ENCODE measurements at places on chromosomes 11 and 22. TPM values are rescaled to one million over a fixed set of nuclear protein-coding genes. Genes with fewer than 3 reads are reported as not detected.

GRCh38 chr11:1496091-1496760 is 9.6 kb upstream of the MOB2 start:
- no peak for DNase-seq

DNA sequence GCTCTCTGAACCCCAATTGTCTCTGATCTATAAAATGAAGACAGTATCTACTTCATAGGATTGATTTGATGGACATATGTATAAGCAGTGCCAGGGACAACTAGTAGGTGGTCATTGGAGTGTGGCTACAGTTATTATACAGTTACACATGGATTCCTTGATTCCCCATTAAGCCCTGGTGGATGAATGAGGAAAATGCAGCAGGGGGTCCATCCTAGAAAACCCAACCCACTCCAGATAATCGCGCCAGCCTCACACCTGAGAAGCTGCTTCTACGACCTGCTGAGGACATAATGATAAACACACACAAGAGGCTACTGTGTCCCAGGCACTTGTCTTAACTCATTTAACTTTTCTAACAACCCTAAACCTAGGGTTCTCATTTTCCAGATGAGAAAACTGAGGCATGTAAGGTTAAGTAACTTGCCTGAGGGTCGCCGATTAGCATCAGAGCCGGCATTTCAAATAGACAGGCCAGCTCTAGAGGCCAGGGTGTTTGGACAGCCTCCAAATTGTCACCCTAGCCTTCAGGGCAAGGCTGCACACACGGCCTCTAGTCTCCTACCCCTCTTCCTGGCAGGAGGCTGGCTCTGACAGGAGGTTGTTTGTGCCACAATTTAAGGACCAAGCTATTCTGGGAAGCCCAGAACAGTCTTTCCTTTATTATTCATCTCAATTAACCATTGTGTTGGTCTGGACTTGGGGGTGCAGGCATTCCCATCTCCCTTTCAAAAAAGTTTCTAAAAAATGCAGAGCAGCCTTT is 3.8 kb upstream of the C11orf91 start:
- no peak for DNase-seq

- DNase-seq = no peak
Observed at GRCh38 chr22:31995807-31996206, 47.3 kb upstream of the SLC5A1 start.

GRCh38 chr11:128943428-128943976 is 831 bp upstream of the TP53AIP1 start:
- DNase-seq = no peak

DNA sequence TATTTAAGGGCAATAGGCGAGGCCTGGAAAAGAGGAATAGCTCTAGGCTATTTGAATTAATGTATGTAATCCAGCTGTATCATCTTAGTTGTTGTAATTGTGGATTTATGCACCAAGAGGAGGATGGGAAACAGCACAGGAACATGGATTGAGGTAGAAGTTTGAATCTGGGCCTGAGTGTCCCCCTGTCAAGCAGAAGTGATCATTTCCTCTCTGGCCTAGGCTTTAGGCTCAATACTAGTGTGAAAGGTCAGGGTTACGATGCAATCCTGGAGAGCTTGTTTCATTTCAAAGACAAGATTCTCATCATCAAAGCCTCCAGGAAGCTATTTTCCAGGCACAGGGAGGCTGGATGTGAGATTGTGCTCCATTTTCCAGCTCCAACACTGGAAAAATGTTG is 77.9 kb upstream of the HSD17B12 start:
- DNase-seq = no peak

GRCh38 chr11:130314750-130315285 is at the start of gene ZBTB44:
ZBTB44 (minus strand) TSS chr11:130314917; CDS start chr11:130261873, 53,044 bp downstream.
- peak; percentile 93 for DNase-seq

GRCh38 chr22:30332551-30332950 is 5.8 kb upstream of the TBC1D10A start:
- DNase-seq = no peak

DNA sequence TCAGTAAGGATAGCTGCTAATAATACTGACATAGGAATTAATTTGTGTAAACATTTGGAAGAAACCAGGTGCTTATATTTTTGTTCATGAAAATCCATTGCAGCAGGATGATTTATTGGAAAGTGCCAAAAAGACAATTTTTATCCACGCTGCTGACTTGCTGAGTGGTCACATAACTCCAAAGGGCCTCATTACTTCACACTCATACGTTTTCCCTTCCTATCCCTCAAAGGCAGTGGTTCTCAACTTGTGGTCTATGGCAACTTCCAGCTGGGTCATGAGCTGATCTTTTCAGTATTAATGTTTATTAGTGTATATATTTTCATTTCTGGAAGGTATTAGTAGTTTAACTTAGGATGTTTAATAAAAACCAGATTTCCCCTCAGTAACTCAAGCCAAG is 178.1 kb downstream of the UVRAG start:
- DNase-seq = no peak

PGA5 gene
- total RNA-seq = 8.9 TPM

BCO2 gene
- 22.1 TPM for total RNA-seq

TIMP3 gene
- 297 TPM for total RNA-seq

CRYBB2 gene
- total RNA-seq = not detected

VWA5A gene
- 19.7 TPM for total RNA-seq

All from umbilical cord (tissue), 2 donors.